ENCODE measurements at places on chromosomes 7 and 10. TPM values are rescaled to one million over a fixed set of nuclear protein-coding genes. Genes with fewer than 3 reads are reported as not detected.

- no peak for DNase-seq
- no peaks in the 10 kb centered on the region for H3K27me3 ChIP-seq
- H3K36me3 ChIP-seq: no peaks in the 10 kb centered on the region
- no peak overlapping the region for H3K27ac ChIP-seq
- no peak overlapping the region for H3K4me3 ChIP-seq
- H3K4me1 ChIP-seq: peaks cover 7% of the 10 kb centered on the region
Observed at GRCh38 chr7:98827258-98827657, 42.6 kb downstream of the TMEM130 start.

The RHEB gene
- total RNA-seq: 99.3 TPM

DNA sequence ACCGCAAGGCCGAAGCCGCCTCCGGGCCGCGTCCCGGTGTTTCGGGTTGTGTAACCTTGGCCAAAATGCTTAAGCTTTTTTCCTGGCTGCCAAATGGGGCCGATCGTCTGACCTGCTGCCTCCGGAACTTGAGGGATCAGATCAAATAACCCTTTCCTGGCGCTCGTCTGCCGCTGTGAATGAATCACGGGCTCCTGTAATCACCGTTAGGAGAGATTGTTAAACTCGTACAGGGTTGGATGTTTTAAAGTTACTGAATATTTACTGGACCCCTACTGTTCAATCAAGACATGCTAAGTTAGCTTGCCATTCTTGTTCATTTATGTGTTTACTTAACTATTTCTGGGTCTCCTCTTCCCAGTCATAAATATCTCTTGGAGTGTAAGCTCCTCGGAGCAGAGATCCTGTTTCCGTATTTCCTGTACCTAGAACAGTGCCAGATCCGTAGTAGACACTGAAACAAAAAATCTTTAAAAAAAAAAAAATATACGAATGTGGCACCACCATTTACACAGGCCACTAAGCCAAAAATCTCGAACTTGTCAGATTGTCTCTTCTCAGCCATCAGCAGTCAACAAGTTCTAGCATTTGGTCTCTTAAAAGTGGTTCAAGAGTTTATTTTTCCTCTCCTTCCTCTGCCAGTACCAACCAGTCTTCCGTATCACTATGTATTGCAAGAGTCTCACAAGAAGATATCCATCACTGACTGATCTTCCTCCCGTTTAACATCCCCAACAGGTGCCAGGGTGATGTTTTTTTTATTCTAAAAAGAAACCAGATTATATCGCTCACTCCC lies 650 bp upstream of the TM9SF3 start:
- no peaks in the 10 kb centered on the region for H3K27me3 ChIP-seq
- peak overlapping the region; percentile 100 for H3K27ac ChIP-seq
- H3K36me3 ChIP-seq: no peaks in the 10 kb centered on the region
- DNase-seq: no peak
- peaks cover 8% of the 10 kb centered on the region for H3K4me1 ChIP-seq

The CHPF2 gene
- 40.6 TPM for total RNA-seq

The GFRA1 gene
- total RNA-seq: 88.2 TPM

The MNX1 gene
- total RNA-seq: 0.33 TPM

DNA sequence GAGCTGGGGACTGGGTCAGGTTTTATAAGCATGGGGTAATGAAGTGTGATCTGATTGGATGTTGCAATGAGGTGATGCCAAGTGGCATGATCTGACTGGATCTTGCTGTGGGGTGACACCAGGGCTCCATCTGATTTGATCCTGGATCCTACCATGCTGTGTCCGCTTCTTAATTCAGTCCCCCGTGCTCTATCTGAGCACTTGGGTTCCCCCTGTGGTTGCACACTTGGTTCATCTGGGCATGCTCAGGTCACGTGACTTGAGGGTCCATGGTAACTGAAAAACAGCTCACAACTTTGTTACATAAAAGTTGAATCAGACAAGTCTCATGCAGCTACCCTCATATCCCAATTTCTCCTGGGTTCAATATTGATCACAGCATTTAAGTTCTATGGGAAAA lies 448.6 kb upstream of the NRP1 start:
- H3K4me3 ChIP-seq: no peak overlapping the region
- no peaks in the 10 kb centered on the region for H3K4me1 ChIP-seq
- no peak for DNase-seq

DNA sequence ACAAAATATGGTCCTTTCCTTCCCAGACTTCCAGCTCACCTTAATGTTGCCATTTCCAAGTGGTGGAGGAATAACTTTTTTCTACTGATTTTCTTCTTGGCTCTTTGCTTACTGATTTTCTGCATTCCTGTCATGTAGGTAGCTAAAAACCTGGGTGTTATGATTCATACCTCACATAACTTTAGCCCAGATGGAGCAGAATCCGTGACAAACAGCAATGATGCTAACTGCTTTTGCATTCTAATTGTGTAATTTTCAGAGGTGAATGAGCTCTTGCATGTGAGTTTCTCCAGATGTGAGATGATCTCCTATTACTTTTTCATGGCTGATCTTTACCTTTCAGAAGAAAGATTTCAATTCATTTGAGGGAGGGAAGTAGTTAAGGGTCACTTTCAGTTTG lies 43.4 kb downstream of the WDR11 start:
- no peaks in the 10 kb centered on the region for H3K36me3 ChIP-seq
- no peaks in the 10 kb centered on the region for H3K27me3 ChIP-seq
- H3K27ac ChIP-seq: no peak overlapping the region
- DNase-seq: no peak
- no peaks in the 10 kb centered on the region for H3K4me1 ChIP-seq

GRCh38 chr7:38492010-38492409 lies 139.2 kb downstream of the AMPH start:
- DNase-seq: no peak
- no peak overlapping the region for H3K4me3 ChIP-seq
- no peak overlapping the region for H3K27ac ChIP-seq
- H3K4me1 ChIP-seq: no peaks in the 10 kb centered on the region
- no peaks in the 10 kb centered on the region for H3K27me3 ChIP-seq
- H3K36me3 ChIP-seq: no peaks in the 10 kb centered on the region
